ENCODE measurements at places on chromosomes 7 and 10.

- DNase-seq: no peak
These were observed 176.8 kb upstream of the FERD3L start for GRCh38 chr7:19322002-19322401.

- no peak for DNase-seq
These were observed 131.3 kb downstream of the LHPP start for GRCh38 chr10:124592736-124593430.

DNA sequence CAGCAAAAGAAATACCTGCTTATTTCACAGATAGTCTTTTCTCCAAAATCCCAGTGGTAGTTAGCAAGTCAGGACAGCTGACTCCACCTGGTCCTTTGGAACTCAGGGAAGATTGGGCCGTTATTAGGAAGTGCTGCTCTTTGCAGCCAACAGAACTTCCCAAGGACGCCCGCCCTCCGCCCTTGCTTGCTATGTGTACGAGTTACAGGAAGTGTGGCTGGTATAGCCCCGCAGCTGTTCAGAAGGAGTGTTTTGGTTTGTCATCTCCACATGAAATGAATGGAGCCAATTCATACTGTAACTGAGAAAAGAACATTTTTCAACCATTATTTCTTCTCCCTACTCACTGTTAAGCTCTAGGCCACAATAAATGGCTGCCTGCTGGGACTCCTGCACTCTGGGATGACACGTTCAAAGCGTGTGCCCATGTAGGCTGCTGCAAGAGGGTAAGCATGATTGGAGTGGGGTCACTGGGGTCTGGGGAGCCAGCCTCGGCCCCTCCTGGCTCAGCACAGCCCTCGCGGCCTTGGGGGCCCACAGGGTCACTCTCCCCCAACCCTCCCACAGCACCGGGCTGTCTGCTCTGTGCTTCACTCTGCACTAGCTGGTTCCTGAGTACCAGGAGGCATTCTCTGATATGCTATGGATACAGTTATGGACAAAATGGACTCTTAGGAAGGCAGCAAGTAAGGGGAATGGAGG, 244.0 kb downstream of the EBF3 start:
- no peak for DNase-seq

- DNase-seq: no peak
These were observed 30.9 kb upstream of the MAT1A start for GRCh38 chr10:80320377-80320776.

DNA sequence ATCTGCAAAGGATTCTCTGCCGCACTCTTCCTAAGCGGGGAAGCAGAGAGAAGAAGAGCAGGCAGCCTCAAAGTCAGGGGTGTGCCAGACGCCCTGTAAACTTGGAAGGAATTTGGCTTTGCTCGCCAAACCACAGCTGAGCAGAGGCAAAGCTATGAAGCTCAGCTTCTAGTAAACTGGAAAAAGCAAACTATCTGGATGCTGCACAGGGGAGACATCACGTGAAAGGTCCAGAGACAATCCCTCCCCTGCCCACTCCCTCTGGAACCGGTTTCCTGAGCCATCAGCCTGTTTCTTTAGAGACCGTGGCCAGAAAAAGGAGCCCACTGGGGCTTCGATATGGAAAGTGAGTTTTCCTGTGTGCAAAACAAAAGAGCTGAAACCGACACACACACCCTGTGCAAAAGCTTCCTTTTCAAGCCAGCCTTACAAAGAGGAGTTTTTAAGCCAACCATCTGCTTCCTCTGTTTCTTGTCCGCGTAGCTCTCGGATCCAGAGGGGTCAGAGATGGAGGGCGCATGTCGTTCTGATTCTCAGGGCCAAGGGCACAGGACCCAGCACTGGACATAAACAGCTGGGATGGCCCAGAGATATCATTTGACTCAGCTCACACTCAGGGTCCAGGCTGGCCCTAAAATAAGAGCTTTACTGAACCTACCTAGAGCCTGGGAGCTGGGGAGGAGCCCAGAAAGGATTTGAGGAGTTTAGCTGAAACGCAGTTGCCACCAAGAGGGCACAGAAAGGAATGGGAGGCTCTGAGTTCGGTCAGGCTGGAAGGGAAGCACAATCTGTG, 58.2 kb upstream of the DNAAF5 start:
- DNase-seq: peak; percentile 18

- no peak for DNase-seq
These were observed 81.9 kb downstream of the DNMBP start for GRCh38 chr10:99927721-99928280.

DNA sequence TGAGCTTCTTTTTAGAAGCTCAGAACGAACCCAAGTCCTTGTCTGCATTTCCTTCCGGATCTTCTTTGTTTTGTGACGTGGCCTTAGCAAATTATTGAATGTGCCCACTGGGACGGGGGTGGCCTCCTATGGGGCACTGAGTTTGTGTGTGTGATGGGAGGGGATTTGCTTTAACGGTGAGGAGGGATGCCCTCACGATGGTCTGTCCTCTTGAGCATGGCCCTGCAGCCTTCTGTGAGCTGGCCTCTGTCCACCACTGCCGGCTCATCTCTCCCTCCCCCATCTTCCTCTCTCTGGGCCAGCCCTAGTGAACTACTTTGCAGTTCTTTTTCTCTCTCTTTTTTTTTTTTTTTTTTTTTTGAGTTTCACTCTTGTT, 62.9 kb upstream of the MKRN1 start:
- DNase-seq: no peak

DNA sequence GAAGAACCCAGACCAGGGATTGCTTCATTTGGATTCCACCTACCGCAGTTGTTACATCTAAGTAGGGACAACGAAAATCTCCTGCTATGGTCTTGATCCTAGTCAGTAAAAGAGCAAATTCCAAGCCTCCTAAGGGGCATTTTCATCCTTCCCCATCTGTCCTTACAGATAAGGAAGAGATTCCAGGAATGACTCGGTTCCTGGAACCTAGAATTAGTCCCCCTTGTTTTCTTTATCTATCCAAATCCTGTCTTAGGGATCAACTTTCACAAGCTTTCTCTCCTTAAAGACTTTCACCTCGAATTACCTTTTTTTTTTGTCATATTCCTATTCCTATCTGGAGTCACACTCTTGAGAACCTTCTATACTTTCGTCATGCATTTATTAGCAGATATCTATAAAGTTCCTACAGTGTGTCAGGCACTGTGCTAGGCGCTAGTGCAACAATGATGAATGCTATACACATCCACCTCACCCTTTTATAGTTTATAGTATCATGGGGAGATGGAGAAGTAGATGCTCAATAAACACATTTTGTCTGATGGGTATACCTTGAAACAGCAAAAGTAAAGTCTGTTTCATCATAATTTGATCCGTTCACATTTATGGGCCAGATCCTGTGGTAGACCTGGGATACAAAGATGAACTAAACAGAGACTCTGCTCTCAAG, 39.2 kb downstream of the LAMB4 start:
- DNase-seq: no peak

- no peak for DNase-seq
These were observed 5.6 kb downstream of the TPK1 start for GRCh38 chr7:144830024-144830785.

GRCh38 chr10:18665815-18666558, 6.8 kb downstream of the ARL5B start:
- DNase-seq: no peak

GRCh38 chr7:2527505-2528467, 8.2 kb downstream of the LFNG start:
- no peak for DNase-seq

All from non-pigmented ciliary epithelial cell (primary cell).